ENCODE measurements at places on chromosomes 3 and 15. TPM values are rescaled to one million over a fixed set of nuclear protein-coding genes. Genes with fewer than 3 reads are reported as not detected.

PDZRN3 gene
- total RNA-seq, result not detected

TMCO5A gene
- not detected for total RNA-seq

SCG5 gene
- 1.9 TPM for total RNA-seq

RFTN1 gene
- 3.1 TPM for total RNA-seq

LMOD3 gene
- total RNA-seq, result not detected

ATP13A4 gene
- total RNA-seq, result not detected

FGF12 gene
- 0.81 TPM for total RNA-seq

RAB43 gene
- 6.9 TPM for total RNA-seq

ZNF620 gene
- 1.6 TPM for total RNA-seq

DAZL gene
- not detected for total RNA-seq

MED12L gene
- total RNA-seq, result 0.23 TPM

SUCLG2 gene
- total RNA-seq, result 33.9 TPM

PAQR9 gene
- total RNA-seq, result 2.2 TPM

ARPC4 gene
- 158 TPM for total RNA-seq
